H4 (cell line): ENCODE measurements at places on chromosomes 16 and 17. TPM values are rescaled to one million over a fixed set of nuclear protein-coding genes. Genes with fewer than 3 reads are reported as not detected.

DNA sequence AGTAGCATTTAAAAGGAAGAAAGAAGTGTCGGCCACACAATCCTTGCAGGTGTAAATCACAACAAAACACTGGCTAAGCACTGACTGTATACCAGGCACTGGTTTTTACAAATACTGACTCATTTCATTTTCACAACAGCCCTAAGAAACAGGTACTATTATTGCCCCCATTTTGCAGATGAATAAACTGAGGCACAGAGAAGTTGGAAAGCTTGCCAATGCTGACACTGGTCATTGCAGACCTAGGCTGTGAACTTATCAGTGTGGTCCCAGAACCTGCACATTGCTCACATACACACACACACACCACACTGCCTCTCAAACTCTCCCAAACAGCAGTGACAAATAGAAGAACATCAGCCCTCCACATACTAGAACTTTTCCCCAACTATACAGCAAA is 37.6 kb downstream of the CDYL2 start:
- DNase-seq = no peak

UBALD2 gene
- total RNA-seq = 3.9 and 7.7 TPM in 2 replicates

SOX8 gene
- total RNA-seq = 0.12 and 0.35 TPM in 2 replicates

GRCh38 chr17:19380481-19381301 is 2.4 kb downstream of the MAPK7 start:
- DNase-seq = no peak

DNA sequence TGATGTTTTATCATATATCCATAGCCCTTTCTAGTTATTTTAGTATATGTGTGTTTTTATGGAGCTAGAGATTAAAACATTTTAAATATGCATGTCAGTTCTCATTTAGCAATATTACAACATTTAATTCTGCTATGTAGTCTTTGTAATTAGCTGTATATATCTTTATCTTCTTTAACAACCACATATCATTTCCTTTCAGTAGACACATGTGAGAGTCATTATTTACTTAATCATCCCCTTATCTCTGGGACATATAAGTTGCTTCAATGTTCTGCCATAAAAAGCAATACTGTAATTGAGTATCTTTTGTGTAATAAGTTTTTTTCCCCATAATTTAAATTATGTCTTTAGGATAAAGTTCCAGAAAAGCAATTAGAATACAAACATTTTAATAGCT is 52.0 kb upstream of the CLEC3A start:
- no peak for DNase-seq

DNA sequence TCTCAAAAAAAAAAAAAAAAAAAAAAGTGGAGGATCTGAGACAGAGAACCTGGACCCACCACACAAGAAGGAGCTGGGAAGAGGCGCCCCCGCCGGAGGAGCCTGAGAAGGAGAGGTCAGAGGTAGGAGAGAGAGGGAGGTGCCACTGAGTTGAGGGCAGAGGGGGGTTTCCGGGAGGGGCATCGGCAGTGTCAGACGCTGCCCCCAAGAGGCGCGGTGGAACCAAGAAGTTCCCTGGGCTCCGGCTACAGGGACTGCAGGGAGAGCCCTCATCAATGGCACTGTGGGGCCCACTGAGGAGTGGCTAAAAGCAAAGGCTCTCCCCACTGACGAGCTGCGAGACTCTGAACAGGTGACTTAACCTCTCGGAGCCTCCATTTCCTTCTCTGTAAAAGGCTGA is 4.2 kb downstream of the CCDC42 start:
- no peak for DNase-seq

GRCh38 chr17:47698749-47699535 is 5.0 kb downstream of the TBKBP1 start:
- DNase-seq = no peak

TOM1L2 gene
- total RNA-seq = 13.2 and 13.4 TPM in 2 replicates

DNA sequence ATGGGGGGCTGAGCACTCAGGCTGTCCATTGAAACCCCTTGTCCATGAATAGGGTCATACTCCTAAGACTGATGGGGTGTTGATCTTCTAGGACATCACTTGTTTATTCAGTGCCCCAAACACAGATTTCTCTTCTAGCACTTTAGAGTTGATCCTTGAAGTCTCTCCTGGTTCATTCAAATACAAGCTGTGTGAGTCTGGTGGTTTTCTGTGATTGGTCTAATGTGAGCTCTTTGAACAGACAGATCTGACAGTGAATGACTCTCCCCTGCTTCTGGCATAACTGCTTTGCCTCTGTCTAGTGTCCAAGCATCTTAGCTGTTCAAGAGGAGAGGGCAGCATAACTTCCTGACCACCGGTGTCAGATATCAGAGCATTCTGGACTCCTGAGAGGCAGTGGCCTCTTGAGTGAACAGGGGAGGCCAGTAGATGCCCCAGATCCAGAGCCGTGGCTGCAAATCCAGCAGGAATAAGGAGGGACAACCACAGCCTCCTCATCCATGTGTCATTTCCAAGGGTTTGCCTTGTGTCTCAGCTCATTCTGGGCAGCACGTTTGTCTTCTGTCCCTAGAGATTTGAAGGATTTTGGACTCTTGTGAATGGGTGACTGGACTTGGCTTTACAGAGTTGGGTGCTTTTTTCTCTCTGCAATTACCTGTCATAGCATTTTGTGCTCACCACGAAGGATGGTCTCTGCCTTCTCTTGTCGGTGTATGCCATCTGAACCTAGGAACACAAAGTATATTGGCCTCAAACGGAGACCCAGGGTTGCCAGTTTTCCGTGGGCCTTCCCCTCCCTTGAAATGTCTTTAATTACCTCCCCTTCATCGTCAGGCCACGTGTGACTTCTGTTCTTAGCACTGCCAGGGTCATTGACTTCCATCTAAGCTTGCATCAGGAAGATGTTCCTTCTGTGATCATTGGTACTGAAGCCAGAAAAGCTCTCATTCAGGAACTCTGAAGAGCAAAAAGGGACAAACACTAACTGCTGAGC is 13.9 kb upstream of the CLEC18C start:
- no peak for DNase-seq

- DNase-seq = no peak
Measured at GRCh38 chr17:81487487-81488275, 24.9 kb downstream of the ACTG1 start.

DNA sequence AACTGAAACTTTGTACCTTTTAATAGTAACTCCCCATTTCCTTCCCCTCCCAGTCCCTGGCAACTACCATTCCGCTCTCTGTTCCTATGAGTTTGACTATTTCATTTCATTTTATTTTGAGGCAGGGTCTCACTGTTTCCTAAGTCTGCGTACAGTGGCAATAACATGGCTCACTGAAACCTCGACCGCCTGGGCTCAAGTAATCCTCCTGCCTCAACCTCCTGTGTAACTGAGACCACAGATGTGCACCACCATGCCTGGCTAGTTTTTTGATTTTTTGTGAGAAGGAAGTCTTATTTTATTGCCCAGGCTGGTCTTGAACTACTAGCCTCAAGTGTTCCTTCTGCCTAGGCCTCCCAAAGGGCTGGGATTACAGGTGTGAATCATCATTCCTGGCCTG is 808.1 kb downstream of the CDH11 start:
- no peak for DNase-seq

- DNase-seq = no peak
Measured at GRCh38 chr16:30722916-30723315, 23.9 kb downstream of the SRCAP start.

INTS2 gene
- total RNA-seq = 13.5 and 16.2 TPM in 2 replicates

GRCh38 chr16:9016824-9017223 is 53.1 kb upstream of the USP7 start:
- DNase-seq = peak; percentile 62

- DNase-seq = no peak
Measured at GRCh38 chr17:68178831-68179230, 69.0 kb upstream of the AMZ2 start.

DNA sequence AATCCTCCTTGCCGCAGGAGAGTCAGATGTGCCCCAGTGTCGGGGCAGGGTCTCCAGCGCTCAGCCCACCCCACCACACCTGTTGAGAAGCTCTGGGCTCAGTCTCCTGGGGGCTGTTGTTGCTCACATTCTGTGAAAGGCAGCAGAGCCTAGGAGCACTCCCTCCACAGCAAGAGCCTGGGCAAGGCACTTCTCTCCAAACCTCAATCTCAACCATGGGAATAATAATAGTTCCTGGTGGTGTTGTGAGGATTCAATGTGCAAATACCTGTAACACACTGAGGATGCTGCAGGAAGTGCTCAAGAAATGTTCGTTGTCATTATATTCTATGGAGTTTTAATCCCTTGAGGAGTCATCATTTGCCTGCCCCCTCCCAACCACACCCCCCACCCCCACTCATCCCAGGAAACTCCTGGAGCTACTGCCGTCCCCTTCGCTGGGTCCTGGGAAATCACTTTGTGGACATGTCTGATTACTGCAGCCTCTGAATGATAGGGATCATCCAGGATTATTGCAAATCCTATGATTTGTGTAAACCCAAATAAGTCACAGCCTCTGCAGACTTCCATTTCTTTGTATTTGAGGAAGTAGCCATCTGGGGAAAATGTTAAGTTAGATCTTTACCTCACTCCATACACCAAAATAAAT is 61.5 kb downstream of the CCT6B start:
- DNase-seq = no peak

SULT1A4 gene
- 2.5 and 5.4 TPM in 2 replicates for total RNA-seq

DNA sequence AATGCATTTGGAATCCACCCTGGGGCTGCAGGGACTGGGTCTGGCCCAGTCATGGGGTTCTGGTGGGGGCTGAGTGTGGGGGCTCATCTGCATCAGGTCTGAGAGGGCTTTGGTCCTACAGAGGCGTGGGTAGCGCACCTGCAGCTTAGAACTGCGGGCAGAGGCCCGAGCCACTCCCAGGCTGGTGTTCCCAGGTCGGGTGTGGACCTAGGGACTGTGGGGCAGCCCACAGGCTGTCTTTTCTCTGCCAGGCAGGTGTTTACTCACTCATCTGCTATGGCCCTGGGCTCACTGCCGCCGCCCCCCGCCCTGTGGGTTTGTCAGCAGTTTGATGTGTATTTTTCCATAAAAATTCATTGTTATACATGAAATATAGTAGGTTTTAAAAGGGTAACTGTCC is 27.0 kb upstream of the DOC2B start:
- DNase-seq = no peak

PPP1R1B gene
- not detected in 2 replicates for total RNA-seq

ASPHD1 gene
- 3.6 and 6.9 TPM in 2 replicates for total RNA-seq

RBFOX1 gene
- total RNA-seq = 0.31 TPM in 1 of 2 replicates, not detected in the other

DNA sequence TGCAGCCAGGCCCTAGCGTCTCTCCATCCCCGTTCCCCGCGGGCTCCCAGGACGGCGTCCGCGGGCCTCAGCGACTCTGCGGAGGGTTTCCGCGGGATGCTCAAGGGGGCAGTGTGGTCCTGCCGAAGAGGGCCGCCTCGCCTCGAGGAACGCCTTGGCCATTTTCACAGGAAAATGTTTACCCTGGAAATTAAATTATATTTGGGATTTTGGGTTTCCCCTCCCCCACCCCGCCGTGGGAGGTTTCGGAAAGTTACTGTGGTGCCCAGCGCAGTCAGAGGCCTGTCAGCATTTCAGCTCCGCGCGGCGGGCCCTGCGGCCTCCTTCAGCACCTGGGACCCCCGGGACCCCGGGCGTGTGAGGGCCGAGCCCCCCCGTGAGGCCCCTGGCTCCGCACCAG is 94.5 kb downstream of the PCTP start:
- no peak for DNase-seq

GRCh38 chr17:59558953-59559352 is 6.5 kb upstream of the DHX40 start:
- DNase-seq = no peak

DNA sequence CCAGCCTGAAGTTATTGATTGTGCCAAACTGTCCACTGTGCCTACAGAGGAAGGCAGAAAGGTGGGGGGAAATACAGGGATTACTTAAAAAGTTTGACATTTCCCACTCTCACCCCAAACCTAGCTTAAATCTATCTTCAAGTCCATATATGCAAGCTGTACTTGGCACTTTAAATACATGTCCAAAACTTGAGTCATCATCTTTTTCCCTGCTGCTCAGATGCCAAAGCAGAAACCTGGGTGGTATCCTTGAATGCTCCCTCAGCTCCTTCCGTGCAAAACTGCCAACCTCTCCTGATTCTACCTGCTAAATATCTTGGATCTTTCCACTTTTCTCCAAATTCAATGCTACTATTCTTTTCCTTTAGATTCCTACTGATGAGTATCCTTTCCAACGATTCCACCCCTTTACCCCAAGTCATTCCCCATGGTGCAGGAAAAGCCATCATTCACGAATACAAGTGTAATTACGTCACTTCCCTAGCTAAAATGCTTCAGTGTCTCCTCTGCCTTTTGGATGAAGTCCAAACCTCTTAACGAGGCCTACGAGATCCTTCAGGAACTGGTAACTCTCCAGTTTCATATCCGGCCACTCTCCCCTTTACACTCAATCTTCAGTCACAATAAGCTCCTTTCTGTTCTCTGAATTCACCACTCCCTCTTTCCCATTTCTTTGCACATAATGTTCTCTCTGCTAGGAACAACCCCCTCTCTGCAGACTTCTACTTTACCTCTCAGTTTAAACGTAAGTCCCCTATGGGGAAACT is 9.3 kb downstream of the BECN1 start:
- DNase-seq = no peak
